ENCODE measurements at places on chromosomes 4 and X.

DNA sequence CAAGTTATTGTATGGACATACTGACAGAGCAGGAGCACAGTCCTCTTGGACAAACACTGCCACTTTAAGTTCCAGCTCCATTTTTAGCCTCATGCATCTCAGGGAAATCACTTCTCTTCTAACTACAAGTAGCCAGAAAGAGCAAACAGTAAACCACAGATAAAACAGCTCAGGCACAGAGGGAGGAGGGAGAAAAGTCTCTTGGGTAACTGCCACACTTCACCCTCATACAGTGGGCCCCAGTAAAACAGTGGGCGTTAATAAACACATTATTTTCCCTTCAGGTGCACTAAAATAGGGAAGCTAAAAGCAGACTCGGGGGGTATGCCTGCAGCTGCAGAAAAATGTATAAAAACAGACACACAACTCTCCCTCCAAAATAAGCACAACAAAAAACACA lies 21.6 kb downstream of the CD38 start:
- DNase-seq: no peak

- DNase-seq: no peak
Observed at GRCh38 chr4:135515295-135515694, 1313.7 kb upstream of the PABPC4L start.

DNA sequence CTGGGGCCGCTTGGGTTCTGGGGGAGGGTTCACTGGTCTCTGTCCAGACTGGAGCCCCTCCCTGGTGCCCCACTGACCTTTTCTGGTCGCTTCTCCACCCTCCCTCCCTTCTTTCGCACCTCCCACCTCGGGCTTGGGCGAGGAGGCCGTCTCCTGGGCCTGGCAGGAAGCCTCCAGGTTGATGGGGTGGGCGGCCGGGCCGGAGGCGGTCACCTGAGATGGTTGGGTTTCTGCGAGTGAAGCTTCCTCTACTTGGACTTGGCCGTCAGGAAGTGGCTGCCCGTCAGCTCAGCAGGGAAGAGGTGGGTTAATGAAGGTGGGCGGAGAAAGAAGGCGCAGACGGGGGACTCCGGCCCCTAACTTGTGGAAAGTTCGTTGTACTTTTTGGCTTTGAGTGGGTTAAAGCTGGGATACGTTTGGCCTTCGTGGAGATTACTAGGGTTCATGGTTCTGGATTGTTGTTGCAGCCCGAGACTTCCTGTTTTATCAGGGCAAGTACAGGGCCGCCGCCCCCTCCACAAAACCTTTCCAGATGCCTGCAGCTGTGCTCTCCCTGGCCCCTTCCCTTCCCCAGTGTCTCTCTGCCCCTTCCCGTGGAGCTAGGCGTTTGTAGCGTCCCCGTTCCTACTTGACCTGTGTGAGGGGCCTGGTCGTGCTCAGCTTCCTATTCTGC lies 1.2 kb downstream of the AKAP17A start:
- DNase-seq: no peak

DNA sequence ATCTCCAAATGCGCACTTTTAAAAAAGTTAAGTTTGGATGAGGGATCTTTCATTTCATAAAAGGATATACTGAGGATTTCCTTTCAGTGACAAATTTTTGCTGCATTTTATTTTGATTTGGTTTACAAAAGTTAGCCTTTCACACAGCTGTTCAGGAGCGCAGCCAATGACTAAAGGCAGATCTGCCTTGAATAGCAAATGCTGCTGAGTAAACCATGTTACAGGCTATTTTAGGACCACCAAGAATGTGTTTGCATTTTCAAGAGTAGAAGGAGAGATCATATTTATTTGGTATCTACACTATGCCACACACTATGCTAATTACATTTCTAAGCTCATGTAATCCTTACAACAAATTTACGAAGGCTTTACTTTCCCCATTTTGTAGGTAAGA lies 92.1 kb downstream of the MAMLD1 start:
- peak; percentile 16 for DNase-seq

- no peak for DNase-seq
Observed at GRCh38 chr4:36310793-36311192, 29.4 kb downstream of the DTHD1 start.

- no peak for DNase-seq
Observed at GRCh38 chrX:110383414-110383813, 24.8 kb downstream of the RTL9 start.

GRCh38 chr4:137993232-137993631 lies 248.9 kb downstream of the SLC7A11 start:
- DNase-seq: no peak
